Endothelial cell of umbilical vein (primary cell): ENCODE measurements at places on chromosomes 12 and 14. TPM values are rescaled to one million over a fixed set of nuclear protein-coding genes. Genes with fewer than 3 reads are reported as not detected.

The ST8SIA1 gene
- total RNA-seq = not detected in 2 replicates

The L3HYPDH gene
- 30.2 and 31.0 TPM in 2 replicates for total RNA-seq

The STON2 gene
- total RNA-seq = not detected in 2 replicates

The DHRS4L2 gene
- 18.5 and 20.7 TPM in 2 replicates for total RNA-seq

The GPX2 gene
- total RNA-seq = not detected in 2 replicates

- DNase-seq = no peak
Observed at GRCh38 chr12:89858718-89859117, 150.1 kb upstream of the ATP2B1 start.

GRCh38 chr14:76695263-76695920, 65.9 kb upstream of the VASH1 start:
- no peak for DNase-seq

DNA sequence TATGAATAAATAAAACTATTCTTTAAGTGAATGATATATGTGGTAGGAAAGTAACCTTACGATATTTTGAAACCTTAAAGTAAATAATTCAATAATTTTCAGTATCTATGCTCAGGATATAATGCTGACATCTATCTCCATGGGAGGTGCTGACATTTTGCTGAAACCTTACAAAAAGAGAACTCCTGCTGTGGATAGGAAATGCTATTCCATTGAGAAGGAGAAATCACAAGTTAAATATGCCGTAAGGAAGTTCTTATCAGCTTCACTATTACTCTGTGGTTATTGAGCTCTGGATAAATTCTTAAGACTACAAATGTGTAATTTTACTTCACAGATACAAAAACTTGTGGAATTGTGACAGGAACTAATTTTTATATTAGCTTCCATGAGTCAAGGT, 722.1 kb downstream of the TMTC2 start:
- no peak for DNase-seq

GRCh38 chr12:34335819-34336262, 313.5 kb downstream of the ALG10 start:
- no peak for DNase-seq

DNA sequence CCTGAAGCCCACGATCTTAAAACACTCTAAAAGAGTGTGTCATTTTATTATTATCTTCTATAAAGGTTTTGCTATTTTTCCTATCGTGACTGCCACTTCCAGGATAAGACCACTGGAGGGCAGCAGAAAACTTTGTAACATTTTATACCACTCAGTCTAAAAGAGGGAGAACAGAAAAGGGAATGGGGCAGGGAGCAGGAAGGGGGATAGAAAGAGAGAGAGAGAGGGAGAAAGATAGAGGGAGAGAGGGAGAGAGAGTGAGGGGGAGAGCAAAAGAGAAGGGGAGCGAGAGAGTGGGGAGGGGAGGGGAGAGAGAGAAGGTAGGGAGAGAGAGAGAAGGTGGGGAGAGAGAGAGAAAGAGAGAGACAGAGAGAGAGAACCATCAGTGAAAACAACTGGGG, 2.0 kb upstream of the ART4 start:
- DNase-seq = peak; percentile 81

GRCh38 chr12:131510431-131510830, 200.5 kb upstream of the SFSWAP start:
- no peak for DNase-seq

DNA sequence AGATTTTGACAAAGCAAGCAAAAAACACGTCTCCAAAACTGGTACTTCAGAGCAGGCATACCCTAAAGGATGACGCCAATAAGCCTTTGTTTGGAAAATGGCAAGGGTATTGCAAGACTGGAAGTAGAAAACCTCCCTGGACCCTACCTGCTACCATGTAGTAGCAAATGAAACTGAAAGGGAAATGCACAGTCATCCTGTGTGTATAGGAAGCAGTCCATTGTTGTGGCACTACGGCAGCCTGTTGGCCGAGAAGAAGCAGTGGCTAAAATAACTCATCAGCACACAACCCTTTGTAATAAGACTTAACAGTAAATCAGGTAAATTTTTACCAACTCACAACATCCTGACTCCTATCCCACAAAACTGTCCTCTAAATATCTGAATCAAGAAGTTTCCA, 386.4 kb downstream of the RGS6 start:
- no peak for DNase-seq

- no peak for DNase-seq
Observed at GRCh38 chr14:64060199-64060545, 207.4 kb downstream of the SYNE2 start.
